ENCODE measurements at places on chromosomes 5 and 9. TPM values are rescaled to one million over a fixed set of nuclear protein-coding genes. Genes with fewer than 3 reads are reported as not detected.
A peak's percentile ranks its signal among the peaks of the same experiment; 100 is the strongest.

DNA sequence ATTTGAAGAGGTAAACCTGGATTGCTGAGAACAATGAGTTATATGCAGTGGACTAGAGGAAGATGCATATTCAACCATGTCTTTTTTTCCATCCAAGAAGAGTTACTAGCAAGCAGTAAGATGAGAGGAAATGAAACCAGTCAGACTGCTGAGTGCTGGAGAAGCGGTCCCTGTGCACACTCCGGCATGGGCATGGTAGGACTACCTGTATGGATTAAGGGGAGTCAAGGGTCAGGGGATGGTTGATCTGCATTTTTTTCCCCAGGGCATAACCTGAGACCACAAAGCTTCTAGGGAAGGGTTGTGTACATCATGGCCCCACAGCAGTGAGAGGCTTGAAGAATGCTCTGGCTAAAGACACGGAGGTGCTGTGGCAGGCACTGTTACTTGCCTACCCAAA lies 76.6 kb upstream of the ZNF169 start:
- DNase-seq: no peak

IER5L gene
- 9.8 TPM for total RNA-seq

- no peak for DNase-seq
Measured at GRCh38 chr5:33793836-33794549, 97.8 kb downstream of the ADAMTS12 start.

ORM1 gene
- total RNA-seq: not detected

OTP gene
- total RNA-seq: not detected

- no peak for DNase-seq
Measured at GRCh38 chr5:135871268-135871915, 24.2 kb downstream of the IL9 start.

DNA sequence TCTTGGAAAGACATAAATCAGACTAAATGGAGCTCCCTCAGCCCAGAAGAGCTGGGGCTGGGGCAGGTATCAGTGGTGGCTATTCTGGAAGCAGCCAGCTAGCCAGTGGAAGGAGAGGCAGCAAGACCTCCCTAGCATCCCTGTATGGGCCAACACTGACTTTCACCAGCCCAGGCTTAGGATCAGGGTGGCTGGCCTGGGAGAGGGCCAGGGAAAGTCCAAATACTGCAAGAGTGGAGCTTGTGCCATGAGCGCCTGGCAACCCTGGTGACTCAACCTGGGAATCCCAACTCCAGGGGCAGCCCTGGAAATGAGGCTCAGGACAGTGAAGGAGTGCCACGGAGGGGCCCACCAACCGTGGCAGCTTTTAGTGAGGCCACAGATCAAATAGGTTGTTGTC lies 7.6 kb upstream of the IRF1 start:
- no peak for DNase-seq

DNA sequence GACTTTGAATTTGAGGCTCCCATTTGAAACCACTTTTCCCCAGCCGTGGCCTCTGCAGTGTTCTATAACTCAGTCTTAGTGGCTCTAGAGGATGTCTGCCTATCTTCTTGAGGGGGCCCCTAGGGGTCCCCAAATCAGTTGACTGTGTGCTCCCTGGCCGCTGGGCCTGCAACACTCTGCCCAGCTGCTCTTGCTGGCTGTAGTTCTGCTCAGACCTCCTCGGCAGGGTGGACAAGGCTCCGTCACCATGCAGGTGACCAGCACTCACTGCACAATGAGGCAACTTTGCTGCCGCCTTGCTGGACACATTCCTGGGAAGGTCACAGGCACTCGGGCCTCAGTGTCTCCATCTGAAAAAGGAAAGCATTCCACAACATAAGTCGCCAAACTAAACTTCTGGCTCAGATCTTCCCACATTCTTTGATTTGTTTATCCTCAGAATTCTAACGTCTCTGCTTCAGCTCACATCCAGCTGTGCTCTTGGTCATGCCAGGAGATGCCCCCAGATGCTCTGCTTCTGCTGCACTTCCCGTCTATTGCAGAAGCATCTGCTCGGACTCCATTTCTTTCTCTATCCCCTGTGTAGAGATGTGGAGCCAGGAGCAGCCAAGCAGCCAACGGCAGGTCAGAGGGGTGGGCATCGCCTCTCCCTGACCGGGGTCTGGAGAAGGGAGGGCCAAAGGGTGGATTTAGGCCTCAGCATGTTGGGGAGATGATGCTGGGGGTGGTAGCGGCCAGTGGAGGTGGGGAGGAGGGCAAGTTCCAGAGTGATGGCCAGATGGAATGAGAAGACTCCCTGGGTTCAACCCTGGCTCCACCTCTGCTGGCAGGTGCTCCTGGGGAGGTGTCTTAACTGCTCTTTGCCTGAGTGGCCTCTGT lies 133.6 kb downstream of the MVB12B start:
- no peak for DNase-seq

- DNase-seq: no peak
Measured at GRCh38 chr5:170582644-170583330, 79.0 kb downstream of the KCNIP1 start.

CNTLN gene
- total RNA-seq: 6.0 TPM

IL3 gene
- not detected for total RNA-seq

DNA sequence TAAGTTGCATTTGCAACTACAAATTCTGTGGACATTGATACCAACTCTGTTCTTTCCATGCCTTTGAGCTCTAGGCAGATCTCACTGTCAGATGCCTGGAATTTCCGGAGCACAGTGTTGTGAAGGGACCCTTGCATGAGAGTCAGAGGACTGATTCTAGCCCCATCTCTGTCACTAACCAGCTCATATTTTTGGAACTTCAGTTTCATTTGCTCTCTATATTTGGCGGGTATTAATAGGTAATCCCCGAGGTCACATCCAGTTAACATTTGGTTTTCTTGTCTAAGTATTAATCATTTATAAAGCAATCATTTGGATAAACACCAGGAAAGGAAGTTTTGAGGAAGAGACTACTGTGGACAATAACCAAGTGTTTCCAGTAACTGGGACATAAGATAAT lies 115.7 kb downstream of the MAN2A1 start:
- DNase-seq: no peak

GRCh38 chr9:105188746-105189145 lies 55.7 kb upstream of the SLC44A1 start:
- DNase-seq: no peak

DNA sequence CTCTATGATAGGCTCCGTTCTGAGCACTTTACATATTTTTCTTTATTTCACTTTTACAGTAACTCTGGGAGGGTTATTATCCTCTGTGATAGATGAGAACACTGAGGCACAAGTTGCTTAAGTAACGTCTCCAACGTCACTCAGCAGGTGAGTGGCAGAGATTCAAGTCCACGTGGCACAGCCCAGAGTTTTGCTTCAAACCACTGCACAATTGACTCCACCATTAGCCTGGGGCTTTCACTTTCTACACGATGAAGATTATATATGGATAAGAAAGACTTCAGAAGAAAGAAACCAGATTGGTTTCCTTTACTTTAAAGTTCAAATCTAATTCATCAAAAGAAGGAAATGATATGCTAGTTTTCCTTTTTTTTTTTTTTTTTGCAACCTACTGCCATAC lies 245.9 kb downstream of the SYK start:
- DNase-seq: no peak

GRCh38 chr5:72849546-72849945 lies 33.1 kb downstream of the TNPO1 start:
- no peak for DNase-seq

PRR7 gene
- 12.3 TPM for total RNA-seq

CENPK gene
- total RNA-seq: 1.7 TPM

TXNDC8 gene
- not detected for total RNA-seq

- no peak for DNase-seq
Measured at GRCh38 chr9:27467486-27467885, 56.6 kb upstream of the IFNK start.

EQTN gene
- total RNA-seq: 2.2 TPM

- DNase-seq: no peak
Measured at GRCh38 chr9:135242049-135242396, 154.6 kb downstream of the OLFM1 start.

PALM2AKAP2 gene
- 20.1 TPM for total RNA-seq

DNA sequence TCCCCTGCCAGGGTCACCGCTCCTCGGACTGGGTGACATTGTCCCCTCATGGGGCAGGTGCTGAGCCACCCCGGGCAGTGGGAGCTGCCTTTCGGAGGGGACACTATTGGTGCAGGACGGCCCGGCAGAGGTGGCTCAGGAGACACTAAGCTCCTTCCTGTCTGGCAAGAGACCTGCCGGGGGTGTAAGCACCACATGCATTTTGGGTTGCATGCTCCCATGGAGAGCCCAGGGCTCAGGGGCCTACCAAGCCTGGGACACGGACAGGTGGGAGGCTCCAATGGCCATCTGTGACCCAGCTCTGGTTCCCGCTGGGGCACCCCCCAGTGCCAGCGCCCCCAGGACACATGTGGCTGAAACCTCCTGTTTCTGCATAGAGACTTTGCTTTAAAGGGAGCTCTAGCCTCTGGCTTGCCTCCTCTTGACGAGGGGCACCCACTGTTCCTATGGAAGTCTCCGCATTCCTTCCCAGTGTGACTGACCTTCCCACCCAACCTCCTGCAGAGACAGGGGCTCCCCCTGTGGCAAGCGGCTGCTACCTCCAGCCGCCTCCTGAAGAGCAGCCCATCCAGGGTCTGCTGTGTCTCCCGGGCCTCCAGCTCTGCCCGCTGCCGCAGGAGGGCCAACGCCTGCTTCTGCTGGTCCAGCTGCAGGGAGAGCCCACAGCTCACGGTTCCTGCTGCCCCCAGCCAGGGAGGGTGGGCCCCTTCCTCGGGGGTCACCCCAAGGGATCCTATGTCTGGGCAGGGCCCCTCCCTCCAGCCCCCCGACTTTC lies 28.1 kb downstream of the CCDC187 start:
- DNase-seq: no peak

GRCh38 chr9:36891341-36891811 lies 142.7 kb downstream of the PAX5 start:
- no peak for DNase-seq

DNA sequence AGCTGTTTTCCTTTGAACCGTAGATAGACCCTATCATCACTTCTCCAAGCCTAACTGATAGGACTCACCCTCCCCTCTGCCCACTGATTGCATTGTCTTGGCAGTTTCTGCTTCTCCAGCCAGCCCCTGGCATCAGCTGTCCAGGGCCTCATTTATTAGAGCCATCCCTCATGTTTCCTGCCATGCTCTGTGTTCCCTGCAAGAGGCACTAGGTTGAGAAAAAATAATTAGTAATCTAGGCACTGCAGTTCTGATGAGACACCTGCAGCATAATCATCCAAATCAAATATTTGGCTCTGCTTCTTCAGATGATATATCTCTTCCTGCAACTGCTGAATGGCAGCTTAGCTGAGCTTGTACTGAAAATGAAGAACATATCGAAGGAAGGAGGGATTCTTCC lies 303.0 kb upstream of the TLE4 start:
- DNase-seq: no peak

- DNase-seq: peak; percentile 32
Measured at GRCh38 chr5:761059-761771, 23.3 kb downstream of the ZDHHC11B start.

DNA sequence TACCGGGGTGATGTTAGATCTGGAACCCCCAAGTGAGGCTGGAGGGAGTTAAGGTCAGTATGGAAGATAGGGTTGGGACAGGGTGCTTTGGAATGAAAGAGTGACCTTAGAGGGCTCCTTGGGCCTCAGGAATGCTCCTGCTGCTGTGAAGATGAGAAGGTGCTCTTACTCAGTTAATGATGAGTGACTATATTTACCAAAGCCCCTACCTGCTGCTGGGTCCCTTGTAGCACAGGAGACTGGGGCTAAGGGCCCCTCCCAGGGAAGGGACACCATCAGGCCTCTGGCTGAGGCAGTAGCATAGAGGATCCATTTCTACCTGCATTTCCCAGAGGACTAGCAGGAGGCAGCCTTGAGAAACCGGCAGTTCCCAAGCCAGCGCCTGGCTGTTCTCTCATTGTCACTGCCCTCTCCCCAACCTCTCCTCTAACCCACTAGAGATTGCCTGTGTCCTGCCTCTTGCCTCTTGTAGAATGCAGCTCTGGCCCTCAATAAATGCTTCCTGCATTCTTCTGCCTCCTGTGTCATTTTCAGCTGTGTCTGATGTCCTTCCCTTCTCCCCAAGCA lies 2.3 kb upstream of the MYOZ3 start:
- no peak for DNase-seq

GRCh38 chr9:38641985-38642864 lies 21.8 kb upstream of the ANKRD18A start:
- DNase-seq: no peak

DNA sequence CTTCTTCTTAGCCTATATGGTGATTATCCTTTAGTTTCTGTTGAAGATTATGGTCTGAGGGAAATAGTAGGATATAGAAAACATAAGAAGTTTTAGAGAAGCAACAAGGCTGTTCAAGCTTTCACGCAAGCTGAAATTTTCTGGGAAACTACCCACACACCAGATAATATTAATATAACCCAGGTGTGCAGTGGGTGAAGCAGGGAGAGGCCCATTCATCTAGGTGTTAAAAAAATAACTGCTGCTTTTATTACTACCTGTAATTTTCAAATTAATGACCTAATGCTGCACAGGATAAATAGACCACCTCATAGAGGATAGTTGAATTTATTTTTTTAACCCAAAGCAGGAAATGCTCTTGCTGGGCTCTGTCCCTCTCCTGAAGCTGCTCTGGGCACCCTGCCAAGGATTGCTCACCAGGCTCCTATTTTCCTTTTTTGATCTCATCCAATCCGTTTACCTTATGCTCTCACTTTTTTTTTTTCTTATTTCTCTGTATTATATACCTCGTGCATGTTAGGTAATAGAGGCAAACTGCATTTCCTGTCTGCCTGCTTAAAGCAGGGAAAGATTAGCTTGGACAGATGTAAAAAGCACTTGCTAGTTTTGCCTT lies 124.3 kb upstream of the SLC12A2 start:
- DNase-seq: peak; percentile 41

DNA sequence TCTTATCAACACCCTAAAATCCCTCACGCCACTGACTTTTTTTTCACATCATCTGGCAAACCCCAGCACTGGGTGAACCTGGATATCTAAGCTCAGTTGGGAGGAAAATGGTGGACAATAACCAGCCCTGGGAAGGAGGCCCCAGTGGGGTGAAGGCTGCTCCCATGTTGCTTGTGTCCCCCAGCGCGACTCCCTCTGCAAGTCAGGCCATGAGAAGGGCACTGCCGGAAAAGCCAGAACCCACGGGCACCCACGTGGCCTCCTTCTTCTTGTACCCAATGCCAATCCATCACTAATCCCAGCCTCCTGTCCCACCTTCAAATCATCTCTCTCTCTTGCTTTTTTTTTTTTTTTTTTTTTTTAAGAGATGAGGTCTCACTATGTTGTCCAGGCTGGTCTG lies 11.4 kb downstream of the CORO2A start:
- no peak for DNase-seq

GRCh38 chr5:127876384-127876783 lies 173.2 kb downstream of the CCDC192 start:
- no peak for DNase-seq

SLC46A2 gene
- total RNA-seq: 0.21 TPM

DNA sequence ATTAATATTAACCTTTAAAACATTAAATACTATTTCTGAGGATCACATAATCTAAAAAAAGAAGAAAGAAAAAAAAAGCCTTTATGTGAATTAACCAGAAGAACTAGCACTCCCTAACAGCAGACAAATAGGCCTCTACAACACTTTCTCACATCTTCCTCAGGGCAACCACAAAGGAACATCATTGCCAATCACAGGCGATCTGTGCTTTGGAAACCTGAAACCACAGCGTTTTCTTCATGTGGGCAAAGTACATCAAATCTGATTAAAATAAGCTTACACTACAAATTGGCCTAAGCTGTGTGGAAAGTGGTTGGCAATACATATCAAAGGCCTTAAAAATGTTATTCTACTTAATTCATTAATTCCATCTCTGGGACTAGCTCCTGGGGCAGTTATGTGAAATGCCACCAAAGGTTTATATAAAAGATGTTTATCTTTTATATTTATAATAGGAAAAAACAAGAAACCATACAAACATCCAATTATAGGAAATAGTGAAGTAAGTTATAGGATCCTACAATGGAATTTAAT lies 184.8 kb upstream of the TBCA start:
- DNase-seq: no peak

All from dorsolateral prefrontal cortex (tissue), 122 donors.